GM23248 (cell line): ENCODE measurements at places on chromosomes 11 and 22.

DNA sequence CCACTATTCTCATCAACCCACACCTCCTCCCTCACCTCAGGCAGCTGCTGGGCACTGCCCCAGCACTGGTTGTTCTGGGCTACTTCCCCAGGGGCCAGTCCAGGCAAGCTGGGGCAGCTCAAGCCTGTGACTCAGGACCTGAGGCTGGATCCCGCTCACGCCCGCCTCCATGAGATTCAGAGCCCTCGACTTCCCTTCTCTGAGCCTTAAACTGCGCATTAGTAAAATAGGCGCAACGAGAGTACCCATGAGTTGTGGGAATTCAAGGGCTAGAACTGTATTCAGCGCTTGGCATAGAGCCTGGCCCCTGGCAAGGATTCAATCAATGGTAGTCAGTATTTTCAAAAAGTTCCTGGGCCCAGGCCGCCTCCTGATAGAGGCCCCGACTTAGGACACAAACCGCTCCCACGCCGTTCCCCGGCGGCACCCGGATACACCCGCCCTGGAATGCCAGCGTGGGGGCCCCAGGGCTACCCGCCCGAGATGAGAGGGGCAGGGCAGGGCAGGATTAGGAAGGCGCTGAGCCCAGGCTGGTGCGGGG is 723 bp upstream of the CD82 start:
- H3K36me3 ChIP-seq, result no peaks in the 10 kb centered on the region
- no peaks in the 10 kb centered on the region for H3K27me3 ChIP-seq
- H3K27ac ChIP-seq, result peak overlapping the region; percentile 99
- peak overlapping the region; percentile 80 for H3K4me3 ChIP-seq

DNA sequence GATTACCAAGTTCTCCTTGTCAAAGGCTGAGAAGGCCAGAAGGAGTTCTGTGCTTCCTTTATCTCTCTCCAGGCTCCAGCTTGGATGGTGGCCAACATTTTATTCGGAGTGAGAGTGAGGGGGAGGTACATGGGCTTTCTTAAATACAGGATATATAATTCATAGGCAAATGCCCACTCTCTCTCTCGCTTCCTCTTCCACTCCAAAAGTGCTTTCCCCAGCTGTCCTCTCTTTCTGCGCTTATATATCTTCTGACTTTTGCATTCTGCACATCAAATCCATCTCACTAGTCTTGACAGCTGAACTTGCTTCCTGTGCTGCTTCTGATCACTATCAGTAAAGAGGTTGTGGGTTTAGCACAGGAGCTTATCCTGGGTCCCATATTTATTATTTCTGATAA is 125.4 kb upstream of the ARHGAP20 start:
- DNase-seq, result no peak
- H3K27me3 ChIP-seq, result no peaks in the 10 kb centered on the region
- H3K36me3 ChIP-seq, result no peaks in the 10 kb centered on the region
- no peak overlapping the region for H3K27ac ChIP-seq
- no peak overlapping the region for H3K4me3 ChIP-seq

- no peaks in the 10 kb centered on the region for H3K36me3 ChIP-seq
- no peaks in the 10 kb centered on the region for H3K27me3 ChIP-seq
- H3K4me1 ChIP-seq, result peaks cover 1% of the 10 kb centered on the region; the same call in 1 of the 2 replicates
- H3K27ac ChIP-seq, result no peak overlapping the region
- H3K4me3 ChIP-seq, result no peak overlapping the region
- no peak for DNase-seq
Measured at GRCh38 chr11:34909955-34910354, 6.2 kb downstream of the APIP start.

GRCh38 chr22:30302810-30303138 is 13.5 kb upstream of the CASTOR1 start:
- H3K4me3 ChIP-seq, result no peak overlapping the region
- H3K27me3 ChIP-seq, result no peaks in the 10 kb centered on the region
- H3K4me1 ChIP-seq, result peaks cover 33% of the 10 kb centered on the region
- H3K27ac ChIP-seq, result peak overlapping the region; percentile 73
- no peak for DNase-seq

- H3K4me3 ChIP-seq, result no peak overlapping the region
- H3K4me1 ChIP-seq, result no peaks in the 10 kb centered on the region
- no peak for DNase-seq
- H3K36me3 ChIP-seq, result no peaks in the 10 kb centered on the region
- H3K27ac ChIP-seq, result no peak overlapping the region
Measured at GRCh38 chr22:49084206-49084605, 743.5 kb downstream of the BRD1 start.

DNA sequence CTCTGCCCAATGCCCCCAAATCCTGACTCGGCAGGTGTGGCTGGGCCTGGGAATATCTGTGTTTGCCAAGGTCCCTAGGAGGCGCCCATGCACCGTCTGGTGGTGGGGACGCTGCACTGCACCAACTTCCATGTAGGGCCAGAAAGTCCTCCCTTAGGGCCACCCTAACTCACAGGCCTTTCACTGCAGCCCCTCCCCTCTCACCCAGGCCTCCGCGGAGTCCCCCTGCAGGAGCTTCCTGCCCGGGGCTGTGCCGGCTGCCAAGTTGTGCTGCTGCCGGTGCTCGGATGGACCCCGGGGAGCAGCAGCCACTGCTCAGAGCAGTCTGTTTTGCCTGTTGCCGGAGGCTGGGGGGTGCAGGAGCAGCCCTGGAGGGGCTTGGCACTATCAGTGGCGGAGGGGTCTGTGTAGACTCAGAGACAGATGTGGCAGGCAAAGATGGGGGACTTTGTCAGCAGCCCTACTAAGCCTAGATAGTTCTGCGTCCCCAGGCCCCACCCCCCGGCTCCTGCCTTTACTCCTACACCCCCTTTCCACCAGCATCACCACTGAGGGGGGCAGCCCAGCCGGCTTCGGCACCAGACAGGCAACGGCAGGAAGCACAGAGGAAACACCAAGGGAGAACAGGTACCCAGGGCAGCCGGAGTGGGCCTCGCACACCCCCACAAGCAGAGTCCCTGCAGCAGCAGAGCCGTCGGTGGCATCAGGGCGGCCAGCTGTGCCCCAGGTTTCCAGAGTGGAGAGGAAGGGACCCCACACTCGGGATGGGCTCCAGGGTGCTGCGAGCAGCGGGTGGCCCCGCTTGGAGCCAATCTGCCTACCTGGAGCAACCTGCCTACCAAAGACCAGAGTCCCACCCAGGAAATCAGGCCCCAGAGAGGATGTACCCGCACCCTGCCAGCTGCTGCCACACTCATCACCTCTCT is 124.3 kb downstream of the TRIM29 start:
- H3K27me3 ChIP-seq, result peaks cover 83% of the 10 kb centered on the region
- H3K36me3 ChIP-seq, result no peaks in the 10 kb centered on the region
- H3K4me3 ChIP-seq, result no peak overlapping the region
- no peaks in the 10 kb centered on the region for H3K4me1 ChIP-seq
- H3K27ac ChIP-seq, result no peak overlapping the region

DNA sequence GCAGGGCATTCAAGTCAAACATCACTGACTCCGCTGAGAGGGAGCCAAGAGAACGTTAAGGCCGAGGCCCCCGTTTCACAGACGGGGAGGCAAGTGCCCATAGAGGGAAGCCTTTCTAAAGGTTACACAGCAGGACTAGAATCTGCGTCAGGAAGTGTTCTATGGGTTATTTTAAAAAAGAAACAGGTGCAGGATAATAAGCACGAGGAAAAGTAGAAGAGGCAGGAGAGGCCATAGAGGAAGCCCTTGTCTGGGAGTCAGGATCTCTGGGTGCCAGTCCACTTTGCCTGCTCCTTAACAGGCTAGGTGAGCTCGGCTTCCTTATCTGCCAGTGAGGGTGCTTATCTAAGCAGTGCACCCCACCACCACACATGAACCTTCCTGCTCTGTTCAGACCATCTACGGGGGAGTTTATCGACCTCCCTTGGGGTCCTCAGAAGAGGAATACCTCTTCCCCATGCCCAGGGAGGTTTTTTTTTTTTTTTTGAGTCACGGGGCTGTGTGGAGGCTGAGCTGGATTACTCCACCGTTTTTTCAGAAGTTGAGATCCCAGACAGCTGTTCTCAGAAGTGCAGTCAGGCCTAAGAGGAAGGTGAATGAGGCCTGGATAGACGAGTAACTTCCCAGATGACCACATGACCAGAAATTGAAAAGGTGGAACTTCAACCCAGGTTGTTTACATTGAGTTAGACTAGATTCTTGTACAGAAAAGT is 1.2 kb upstream of the FCHSD2 start:
- peak; percentile 22 for DNase-seq
- no peak overlapping the region; the same call in 1 of the 2 replicates for H3K27ac ChIP-seq
- H3K4me3 ChIP-seq, result peak overlapping the region; percentile 93
- H3K36me3 ChIP-seq, result no peaks in the 10 kb centered on the region
- no peaks in the 10 kb centered on the region for H3K27me3 ChIP-seq

DNA sequence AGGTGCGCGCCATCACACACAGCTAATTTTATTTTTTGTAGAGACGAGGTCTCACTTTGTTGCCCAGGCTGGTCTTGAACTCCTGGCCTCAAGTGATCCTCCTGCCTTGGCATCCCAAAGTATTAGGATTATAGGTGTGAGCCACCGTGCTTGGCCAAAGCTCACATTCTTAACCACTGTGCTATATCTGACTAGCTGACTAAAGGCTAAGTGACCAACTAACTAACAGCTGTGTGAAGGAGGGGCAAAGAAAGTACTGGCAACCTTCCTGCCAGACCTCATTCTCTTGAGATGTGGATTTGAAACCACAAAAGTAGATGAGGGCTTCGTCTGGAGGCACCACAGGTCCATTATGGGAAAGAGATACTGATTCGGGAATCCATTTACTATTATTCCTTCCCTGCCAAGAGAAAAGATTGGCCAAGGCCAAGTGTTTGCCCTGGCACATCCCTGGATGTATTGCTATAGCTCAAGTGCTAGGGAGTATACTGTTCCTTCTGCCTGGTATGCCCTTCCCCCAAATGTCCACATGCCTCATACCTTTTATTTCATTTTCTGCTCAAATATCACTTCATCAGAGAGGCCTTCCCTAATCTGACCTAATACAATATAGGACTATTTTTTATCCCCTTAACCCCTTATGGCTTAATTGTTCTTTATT is 52.7 kb upstream of the RRM1 start:
- H3K4me1 ChIP-seq, result peaks cover 9% of the 10 kb centered on the region
- no peak overlapping the region for H3K4me3 ChIP-seq
- no peaks in the 10 kb centered on the region for H3K27me3 ChIP-seq

GRCh38 chr11:64649291-64649697 is 58.3 kb downstream of the SLC22A12 start:
- no peaks in the 10 kb centered on the region for H3K36me3 ChIP-seq
- no peak overlapping the region for H3K4me3 ChIP-seq
- peak; percentile 27 for DNase-seq
- no peaks in the 10 kb centered on the region for H3K4me1 ChIP-seq
- H3K27ac ChIP-seq, result no peak overlapping the region

DNA sequence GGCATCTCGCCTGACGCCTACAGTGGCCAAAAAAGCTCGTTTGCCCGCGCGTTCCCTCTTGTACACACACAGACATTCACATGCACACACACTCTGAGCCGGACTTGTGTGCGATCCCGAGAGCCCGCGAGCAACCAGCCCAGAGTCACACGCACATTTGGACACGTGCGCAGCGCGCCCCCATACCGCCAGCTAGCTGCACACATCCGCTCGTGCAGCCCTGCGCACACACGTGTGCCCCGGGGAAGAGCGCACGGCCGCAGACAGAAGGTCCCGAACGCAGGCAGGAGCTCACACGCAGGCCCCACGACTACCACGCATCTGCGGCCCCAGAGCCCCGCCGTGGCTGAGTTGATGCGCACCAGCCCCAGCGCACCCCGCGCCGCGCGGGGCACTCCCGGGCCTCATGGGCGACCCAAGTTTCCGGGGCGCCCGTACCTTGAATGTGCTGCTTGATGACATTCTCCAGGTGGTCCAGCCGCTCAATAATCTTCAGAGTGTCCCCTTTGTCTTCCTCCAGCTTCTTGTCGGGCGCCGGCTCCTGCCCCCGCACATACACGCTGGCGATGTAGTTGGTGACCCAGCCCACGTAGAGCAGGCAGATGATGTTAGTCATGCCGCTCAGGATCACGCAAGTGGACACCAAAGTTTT is 758 bp downstream of the GALNT18 start:
- H3K27me3 ChIP-seq, result no peaks in the 10 kb centered on the region; the same call in 1 of the 2 replicates
- peak; percentile 82 for DNase-seq
- H3K27ac ChIP-seq, result peak overlapping the region; percentile 24; the same call in 1 of the 2 replicates

- peaks cover 54% of the 10 kb centered on the region for H3K27me3 ChIP-seq
- DNase-seq, result no peak
- no peak overlapping the region for H3K27ac ChIP-seq
- no peaks in the 10 kb centered on the region for H3K36me3 ChIP-seq
- no peaks in the 10 kb centered on the region for H3K4me1 ChIP-seq
Measured at GRCh38 chr11:112965656-112966055, 4.4 kb downstream of the NCAM1 start.

DNA sequence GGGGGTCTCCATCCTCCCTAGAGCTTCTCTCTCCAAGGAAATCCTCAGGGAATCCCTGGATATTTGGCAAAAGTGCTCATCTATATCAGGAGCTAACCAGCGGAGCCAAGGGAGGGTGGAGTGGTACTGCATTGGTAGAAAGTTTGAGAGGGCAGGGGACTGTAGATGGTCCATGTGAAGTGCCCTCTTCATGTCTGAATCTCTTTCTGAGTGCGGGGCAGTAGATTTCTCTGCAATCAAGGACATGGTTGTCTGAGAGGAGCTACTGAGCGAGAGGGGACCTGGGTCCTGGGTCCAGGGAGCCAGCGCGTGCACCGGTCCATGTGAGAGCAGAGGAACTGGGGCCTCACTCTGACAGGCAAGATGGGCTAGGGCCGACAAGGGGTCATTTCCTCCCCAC is 701 bp downstream of the DIXDC1 start:
- H3K4me1 ChIP-seq, result peaks cover 75% of the 10 kb centered on the region
- DNase-seq, result peak; percentile 20
- H3K4me3 ChIP-seq, result peak overlapping the region; percentile 79

DNA sequence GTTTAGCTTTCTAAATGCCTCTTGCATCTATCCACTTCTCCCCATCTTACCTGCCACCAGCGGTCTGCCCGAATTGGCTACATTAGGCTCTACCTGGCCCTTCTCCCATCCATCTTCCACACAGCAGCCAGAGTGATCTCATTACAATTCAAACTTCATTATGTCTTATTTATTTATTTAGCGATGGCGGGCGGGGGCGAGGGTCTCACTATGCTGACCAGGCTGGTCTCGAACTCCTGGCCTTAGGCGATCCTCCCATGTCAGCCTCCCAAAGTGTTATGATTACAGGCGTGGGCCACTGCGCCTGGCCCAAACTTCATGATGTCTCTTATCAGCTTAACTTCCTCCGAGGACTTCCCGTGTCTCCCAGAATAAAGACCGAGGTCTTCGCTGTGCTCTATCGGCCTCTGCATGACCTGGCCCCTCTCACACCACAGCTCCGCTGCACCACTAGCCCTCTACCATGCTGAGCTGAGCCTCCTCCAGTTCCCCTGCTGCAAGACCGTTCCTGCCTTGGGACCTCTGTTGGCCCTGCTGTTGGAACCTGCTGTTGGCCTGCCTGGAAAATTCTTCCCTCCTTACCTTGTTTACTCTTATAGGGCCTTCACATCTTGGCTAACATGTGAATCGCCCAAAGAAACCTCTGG is 870 bp upstream of the CTTN start:
- H3K4me1 ChIP-seq, result peaks cover 20% of the 10 kb centered on the region
- no peaks in the 10 kb centered on the region for H3K27me3 ChIP-seq
- H3K4me3 ChIP-seq, result peak overlapping the region; percentile 88
- H3K27ac ChIP-seq, result peak overlapping the region; percentile 96
- no peak for DNase-seq

- H3K36me3 ChIP-seq, result no peaks in the 10 kb centered on the region
- no peak overlapping the region for H3K4me3 ChIP-seq
- peaks cover 46% of the 10 kb centered on the region for H3K27me3 ChIP-seq
Measured at GRCh38 chr11:2135648-2136201, 3.5 kb downstream of the IGF2 start.

GRCh38 chr11:130529366-130529765 is 80.9 kb downstream of the ADAMTS15 start:
- DNase-seq, result no peak
- peaks cover 4% of the 10 kb centered on the region; the same call in 1 of the 2 replicates for H3K4me1 ChIP-seq
- H3K27me3 ChIP-seq, result no peaks in the 10 kb centered on the region
